Aorta (tissue), 5 donors: ENCODE measurements at places on chromosomes 1 and 21. TPM values are rescaled to one million over a fixed set of nuclear protein-coding genes. Genes with fewer than 3 reads are reported as not detected.

The APCS gene
- total RNA-seq: not detected

The PTGFR gene
- total RNA-seq: 3.9 TPM

DNA sequence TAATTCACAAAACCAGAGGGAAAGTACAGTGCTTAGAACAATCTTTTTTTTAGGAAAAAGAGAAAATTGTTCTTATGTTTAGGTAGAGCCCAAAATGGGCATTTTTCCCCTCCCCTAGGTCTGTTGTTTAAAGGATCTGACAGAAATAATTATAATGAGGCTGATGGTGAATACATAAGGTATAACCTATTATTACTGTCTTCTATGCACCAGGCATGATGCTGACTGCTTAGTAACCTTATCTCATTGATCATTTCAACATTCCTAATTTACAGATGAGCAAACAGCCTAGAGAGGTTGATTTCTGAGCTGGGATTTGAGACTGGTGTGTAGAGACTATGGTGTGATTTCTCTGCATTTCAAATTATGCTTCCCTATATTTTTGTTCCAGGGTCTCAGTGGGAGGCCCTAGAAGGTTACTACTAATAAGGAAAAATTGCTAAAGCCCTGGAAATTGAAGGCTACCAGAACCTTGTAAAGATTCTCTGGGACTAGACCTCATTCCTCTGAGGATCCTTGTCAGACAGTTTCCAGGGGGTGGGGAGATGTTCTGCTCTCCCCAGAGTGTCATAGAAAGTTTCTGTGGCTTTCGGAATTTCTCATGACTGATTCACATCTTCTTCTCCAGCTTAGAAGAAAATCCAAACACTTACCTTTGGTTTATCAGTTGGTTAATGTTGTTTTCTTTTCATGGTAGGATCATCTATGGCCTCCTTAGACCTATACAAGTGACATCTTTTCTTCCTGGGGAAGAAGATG is 44.9 kb downstream of the ROR1 start:
- no peak for DNase-seq

The BPNT1 gene
- total RNA-seq: 18.3 TPM

- no peak for DNase-seq
These were observed 647.7 kb downstream of the LTN1 start for GRCh38 chr21:28344985-28345384.

- DNase-seq: no peak
These were observed 54.6 kb downstream of the GORAB start for GRCh38 chr1:170586321-170587252.

The MMEL1 gene
- 2.4 TPM for total RNA-seq

DNA sequence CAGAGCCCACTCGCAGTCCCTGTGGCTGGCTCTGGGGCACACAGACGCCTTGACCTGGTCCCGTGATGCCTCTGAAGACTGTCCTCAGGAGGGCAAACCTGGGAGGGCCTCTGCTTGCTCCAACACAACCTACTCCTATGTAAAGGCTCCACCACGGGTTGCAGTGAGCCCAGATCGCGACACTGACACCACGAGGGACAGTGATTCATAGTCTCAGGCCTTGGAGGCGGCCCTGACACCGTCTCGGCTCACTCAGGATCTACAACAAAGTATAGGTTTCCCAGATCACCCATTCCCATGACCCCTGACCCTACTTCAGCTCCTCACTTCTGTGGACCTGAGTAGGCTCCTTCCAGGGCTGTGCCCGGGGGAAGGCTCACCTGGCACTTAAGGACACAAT is 28.0 kb downstream of the NOL9 start:
- peak; percentile 9 for DNase-seq

DNA sequence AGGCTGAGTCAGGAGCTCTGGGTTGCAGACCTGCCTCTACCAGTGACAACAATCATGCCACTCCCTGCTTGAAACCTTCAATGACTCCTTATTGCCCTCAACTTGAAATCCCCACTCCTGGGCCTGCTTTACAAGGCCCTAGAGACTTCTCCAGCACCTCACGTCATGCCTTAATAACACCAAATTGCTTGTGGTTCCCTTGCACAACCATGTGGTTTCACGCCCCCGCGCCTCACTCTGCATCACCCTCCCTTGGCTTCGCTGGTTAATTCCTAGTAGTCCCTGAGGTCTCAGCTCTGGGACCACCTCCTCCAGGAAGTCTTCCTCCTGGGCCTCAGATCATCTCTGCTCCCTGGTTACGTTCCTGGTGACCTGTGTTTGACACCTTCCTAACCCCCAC is 33.0 kb downstream of the EPHA2 start:
- DNase-seq: peak; percentile 49

DNA sequence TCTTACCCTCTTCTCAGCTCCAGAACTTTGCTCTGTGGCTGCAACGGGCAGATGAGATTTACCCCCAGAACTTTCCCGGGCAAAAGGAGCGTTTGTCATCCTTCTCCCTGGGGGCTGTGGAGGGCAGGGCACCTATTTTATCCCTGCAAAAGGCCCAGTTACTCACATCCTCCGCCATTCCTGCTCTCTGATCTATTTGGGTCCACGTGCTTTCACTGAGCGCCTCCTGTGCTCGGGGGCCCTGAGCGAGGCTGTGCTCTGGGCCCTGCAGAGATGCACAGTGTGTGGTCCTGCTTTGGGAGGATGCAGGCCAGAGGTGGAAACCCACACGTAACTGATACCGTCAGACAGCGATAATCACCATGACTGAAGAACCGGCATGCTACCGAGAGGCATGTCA is 2.4 kb upstream of the CSMD2 start:
- DNase-seq: no peak

The TFF2 gene
- total RNA-seq: not detected

The KIAA1614 gene
- total RNA-seq: 9.8 TPM

- DNase-seq: no peak
These were observed 22.2 kb downstream of the MKNK1 start for GRCh38 chr1:46581681-46582455.

The SLC1A7 gene
- total RNA-seq: 0.16 TPM

The ASAP3 gene
- total RNA-seq: 26.1 TPM

DNA sequence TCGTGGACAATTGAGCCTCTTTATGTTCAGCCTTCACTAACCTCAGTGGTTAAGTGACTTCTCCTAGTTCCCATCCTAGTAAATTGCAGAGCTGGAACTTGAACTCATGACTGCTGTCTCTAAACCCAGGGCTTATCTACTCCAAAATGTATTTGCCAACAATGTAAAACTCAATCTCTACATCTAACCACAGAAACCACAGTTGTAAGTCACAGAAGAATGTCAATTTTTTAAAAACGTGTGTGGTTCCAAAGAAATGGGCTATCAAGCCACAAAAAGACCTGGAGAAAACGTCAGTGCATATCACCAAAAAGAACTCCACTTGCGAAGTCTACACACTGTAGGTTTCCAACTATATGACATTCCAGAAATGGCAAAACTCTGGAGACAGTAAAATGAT is 172.6 kb upstream of the HMCN1 start:
- no peak for DNase-seq

The LRRC7 gene
- total RNA-seq: 0.16 TPM

DNA sequence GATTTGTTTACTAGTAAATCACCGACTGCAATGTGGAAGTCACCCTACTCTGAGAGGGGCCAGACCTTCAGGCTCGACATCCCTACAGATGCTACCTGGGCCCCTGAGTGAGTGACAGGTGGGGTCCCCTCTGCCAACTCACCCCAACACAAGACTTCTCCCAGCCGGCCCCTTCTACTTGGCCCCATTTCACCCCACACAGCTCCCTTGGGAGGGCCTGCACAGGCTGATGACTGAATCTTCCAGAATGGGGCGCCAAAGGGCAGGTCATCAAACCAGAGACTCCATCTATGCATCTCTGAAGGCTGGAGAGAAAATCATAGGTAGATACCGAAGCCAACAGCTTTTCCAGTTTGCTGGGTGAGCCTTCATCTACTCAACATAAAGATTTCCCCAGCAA is 9.4 kb upstream of the S100A8 start:
- no peak for DNase-seq

The SYCP1 gene
- not detected for total RNA-seq

DNA sequence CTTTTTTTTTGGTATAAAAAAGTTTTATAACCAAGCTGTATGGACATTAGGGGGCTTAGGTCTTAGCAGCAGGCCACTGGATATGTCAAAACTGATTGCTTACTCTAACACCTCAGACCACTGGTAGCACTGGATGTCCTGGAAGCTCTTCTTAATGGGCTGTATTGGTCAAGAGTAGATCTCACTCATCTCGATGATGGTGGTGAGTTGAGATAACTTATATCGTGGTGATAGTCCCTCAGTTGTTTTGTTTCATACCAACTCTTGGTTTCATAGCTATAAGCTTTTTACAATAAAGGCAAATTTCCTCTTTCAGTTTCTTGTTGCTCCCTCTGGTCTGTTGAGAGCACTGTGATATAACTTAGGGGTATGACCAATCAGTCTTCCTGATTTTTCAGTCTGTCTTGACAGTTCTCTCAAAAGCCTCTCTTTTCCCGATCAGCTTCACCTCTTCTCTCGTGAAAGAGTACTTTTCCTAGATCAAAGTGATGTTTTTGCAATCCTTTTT is 9.7 kb upstream of the AGO1 start:
- no peak for DNase-seq

The KRTAP12-2 gene
- total RNA-seq: not detected

The ZNF697 gene
- total RNA-seq: 6.0 TPM

GRCh38 chr1:231701306-231701705 is 74.7 kb downstream of the DISC1 start:
- no peak for DNase-seq

The ILDR2 gene
- total RNA-seq: 0.42 TPM
